Stimulated activated CD8-positive, alpha-beta memory T cell treated with anti-CD3 and anti-CD28 coated beads, Interleukin-2, amount 100 ng/mL, for 48 hours (primary cell): ENCODE measurements at places on chromosomes 13 and 19.

DNA sequence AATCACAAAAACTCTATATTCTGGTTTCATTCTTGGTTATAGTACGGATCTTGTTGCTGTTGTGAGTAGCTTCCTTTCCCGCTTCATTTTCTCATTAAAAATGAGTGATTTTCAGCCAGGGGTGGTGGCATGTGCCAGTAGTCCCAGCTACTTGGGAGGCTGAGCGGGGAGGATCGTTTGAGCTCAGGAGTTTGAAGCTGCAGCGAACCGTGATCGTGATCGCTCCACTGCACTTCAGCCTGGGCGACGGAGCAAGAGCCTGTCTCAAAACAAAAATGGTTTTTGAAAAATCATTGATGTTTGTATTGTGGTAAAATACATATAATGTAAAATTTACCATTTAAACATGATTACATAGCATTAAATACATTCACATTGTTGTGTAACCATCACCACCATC lies 71.6 kb upstream of the TM9SF2 start:
- DNase-seq: no peak

DNA sequence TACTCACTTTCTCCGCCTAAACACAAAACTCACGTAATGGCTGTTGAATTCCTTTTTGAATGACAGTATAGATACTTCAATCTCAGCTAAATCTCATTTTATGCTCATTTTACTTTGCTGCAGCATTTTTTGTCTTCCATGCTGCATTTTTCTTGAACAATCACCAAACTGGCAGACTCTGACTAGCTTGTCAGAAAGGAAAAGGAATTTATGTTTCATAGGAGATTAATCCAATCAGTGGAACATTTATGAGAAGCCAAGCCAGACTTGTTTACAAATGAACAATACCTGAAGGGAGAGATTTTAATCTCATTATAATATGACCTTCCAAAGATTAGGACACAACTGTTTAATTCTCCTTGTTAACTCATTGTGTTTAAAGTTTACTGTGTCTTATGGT lies 1044.3 kb downstream of the DIAPH3 start:
- DNase-seq: no peak

- DNase-seq: no peak
Observed at GRCh38 chr19:55536951-55537740, at the start of gene SBK2. SBK2 (minus strand) TSS chr19:55537133; CDS start chr19:55536294, 839 bp downstream.

DNA sequence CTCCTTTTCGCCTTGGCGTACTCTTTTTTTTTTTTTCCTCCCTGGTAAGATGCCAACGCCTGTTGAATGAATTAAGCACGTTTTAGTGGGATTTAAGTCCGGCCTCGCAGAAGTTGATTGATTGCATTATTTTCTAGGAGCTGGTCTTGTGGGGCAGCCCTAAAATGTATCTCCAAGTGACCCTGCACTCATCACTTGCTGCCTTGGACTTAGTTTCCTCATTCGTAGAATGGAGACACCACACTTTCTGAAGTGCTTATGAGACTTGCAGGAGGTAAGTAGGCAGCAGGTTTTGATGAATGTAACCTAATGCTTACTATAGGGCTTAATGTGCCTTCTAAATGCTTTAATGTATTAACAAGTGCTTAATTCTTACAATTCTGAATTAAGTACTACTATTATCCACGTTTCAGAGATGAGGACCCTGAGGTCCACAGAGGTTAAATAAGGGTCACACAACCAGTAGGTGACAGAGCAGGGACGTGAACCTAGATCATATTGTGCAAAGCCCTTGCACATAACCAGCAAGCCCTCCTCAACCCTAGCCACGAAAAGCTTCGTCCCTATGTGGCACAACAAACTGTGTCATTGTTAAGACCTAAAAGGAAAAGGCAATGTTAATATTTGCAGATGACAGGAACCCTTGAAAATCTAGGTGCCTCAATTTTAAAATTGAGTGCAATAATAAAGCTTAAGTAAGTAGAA lies 514 bp upstream of the ARGLU1 start:
- no peak for DNase-seq

- DNase-seq: no peak
Observed at GRCh38 chr19:19711934-19712828, 20.7 kb downstream of the ZNF14 start.

GRCh38 chr19:1177322-1178114 lies 3.5 kb upstream of the SBNO2 start:
- DNase-seq: no peak

DNA sequence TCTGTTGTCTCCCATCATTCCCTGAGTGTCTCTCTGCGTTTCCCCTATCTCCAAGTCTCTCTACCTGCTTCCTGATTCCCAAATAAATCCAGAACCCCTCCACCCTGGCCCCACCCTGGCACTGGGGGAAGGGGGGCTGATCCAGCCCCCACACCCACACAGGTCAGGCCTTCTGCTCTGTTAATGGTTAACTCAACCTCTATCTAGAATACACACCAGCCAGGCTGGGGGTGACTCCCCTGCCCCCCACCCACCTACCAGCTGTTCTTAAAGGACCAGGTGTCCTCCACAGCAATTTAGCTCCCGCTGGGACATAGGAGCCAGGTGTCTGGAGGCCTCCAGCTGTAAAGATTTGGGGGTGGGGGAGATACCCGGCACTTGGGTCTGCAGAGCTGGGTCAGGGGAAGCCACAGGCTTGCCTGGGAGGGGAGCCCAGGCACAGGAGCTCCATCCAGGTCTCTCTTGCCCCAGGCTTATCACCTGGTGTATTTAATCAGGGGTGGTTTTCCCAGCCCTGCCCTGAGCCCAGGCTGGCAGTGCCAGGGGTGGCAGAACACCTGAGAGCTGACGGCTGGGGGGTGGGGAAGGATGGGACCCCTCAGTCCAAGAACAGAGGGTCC lies 3.9 kb downstream of the IRF2BP1 start:
- no peak for DNase-seq

- no peak for DNase-seq
Observed at GRCh38 chr13:112964971-112965492, 4.0 kb upstream of the MCF2L start.

DNA sequence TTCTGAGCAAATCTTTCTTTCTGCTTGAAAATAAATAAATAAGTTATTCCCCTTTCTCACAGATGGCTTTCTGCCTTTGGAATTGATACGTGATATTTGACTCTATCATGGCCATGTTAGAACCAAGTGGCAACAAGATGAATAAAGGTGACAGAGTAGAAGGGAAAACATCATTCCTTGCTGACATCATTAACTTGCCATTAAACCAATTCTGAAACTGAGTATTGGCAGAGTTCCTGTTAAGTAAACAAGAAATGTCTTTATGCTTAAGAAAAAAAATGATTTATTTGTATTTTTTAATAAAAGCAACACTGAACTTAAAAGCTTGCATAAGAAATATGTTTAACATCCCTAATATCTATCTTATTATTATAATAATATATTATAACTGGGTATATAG lies 828.1 kb downstream of the PCDH9 start:
- no peak for DNase-seq

DNA sequence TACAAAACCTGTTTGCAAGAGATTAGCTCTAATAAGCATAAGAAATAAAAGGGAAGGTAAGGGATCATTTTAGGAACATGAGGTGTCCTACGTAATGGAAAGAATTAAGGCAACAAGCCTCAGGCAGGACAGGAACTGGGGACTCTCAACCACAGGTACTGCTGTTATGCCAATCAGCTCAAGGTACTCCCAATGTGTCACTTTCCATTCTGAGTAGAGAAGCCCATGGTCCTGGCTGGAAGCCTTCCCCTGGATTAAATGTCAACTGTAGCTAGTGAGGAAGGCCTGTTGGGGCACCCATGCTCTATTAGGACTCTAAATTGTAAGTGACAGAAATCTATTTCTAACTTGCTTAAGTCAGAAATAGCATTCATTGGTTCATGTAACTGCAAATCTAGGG lies 134.6 kb downstream of the DPF1 start:
- DNase-seq: no peak

GRCh38 chr19:8081569-8082550 lies 29.3 kb downstream of the CCL25 start:
- no peak for DNase-seq

GRCh38 chr13:112443191-112443994 lies 67.2 kb downstream of the SPACA7 start:
- no peak for DNase-seq

- DNase-seq: no peak
Observed at GRCh38 chr19:46919324-46919723, 58.5 kb downstream of the ARHGAP35 start.

DNA sequence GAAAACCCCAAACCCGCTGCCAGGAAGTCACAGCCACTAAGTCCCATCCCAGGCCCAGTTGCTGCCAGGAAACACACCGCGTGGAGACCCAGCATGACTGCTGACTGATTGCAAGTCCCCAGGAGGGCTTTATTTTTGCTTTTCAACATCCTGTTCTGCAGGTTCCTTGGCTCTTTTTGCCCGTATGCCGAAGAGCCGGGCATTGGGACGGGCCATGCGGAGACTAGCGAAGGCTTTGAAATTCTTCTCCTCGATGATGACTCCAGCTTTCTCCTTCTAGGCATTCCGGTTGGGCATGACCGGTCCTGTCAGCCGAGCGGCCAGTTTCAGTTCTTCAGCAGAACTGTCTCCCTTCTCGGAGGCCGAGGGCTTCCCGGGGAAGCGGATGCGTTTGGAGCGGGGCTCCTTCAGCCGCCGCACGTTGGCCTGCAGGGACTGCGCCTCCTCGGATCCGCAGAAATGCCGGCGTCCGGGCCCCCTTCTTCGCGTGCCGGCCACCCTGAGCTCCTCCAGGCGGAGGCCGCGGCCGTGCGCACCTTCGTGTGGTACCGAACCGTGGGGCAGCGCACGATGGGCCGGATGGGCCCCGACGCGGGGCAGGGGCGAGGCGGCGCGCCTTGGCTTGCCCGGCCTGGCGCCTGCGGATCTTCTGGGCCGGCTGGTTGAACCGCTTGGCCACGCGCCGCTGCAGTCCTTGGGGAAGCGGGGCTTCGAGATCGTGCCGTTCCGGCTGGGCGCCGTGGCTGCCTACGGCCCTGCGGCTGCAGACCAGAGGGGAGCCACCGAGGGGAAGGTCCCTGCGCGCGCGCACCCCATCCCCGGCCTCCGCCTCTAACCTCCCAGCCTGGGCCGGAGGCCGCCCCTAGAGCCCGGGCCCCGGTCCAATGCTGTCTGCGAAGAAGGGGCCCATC lies 15.2 kb downstream of the ZSCAN5C start:
- DNase-seq: no peak

GRCh38 chr13:50646070-50646469 lies 197.4 kb downstream of the DLEU7 start:
- no peak for DNase-seq

DNA sequence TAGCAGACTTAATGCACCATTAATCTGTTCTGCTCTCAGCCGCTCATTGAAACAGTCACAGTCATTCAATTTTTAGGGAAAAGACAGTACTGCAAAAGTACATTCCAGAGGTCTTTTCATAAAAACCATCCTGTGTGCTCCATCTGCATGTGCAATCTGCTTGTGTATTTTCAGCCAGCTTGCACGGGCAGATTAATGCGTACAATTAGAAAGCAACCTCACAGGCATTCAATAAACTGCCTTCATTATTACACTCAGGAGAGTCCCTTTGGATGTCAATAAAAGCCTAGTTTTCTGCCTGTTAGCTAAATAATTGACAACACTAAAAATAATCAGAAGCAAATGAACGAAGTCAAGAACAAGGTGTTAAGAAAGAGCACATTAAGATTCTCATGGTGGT lies 41.9 kb downstream of the EPSTI1 start:
- no peak for DNase-seq

DNA sequence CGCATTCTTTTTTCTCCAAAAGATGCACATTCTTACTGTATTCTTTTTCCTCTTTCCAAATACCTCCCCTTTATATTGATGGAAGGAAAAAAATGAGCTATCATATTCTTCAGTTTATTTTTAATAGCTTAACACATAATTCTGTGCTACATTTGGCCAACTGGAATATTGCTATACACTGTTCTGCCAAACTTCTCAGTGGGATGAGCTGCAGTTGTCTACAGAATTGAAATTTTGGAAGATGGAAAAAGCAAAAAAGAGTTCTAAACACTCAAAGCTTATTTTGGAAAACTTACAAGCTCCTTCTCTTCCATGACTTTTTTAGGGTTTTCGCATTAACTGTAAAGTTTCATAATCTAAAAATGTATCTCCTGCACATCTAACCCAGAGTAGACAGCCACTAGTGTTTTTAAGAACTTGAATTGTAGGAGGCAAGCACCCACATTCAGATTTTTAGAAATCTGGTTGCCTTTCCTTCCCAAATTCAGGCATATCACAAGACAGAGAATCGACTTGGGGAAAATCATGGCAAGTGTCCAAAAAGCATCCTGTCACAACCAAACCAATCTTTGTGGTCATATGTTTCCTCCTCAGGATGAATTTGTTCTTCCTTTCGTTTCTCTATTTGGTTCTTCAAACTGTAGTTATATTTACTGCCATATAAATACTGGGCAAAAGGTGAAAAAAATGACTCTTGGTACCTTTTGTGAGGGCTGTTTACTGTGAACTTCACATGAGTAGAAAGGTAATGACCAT lies 111.4 kb upstream of the FRY start:
- DNase-seq: no peak

DNA sequence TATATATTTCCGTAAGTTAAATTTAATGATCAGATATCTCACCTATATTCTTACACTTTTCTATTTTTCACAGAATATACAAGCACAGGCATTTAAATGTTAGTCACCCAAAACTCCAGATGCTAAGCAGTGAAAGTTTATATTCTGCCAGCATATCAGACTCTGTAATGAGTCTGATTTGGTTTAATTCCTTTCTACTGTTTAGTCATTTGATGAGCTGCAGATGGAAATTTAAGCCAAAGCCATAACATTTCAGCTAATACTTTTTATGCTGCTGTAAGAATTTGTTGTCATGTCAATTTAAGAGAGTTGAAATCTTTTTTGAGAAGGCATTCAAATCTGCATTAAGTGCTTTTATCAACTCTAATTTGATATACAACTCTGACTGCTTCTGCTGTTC lies 8.0 kb downstream of the FRY start:
- no peak for DNase-seq

DNA sequence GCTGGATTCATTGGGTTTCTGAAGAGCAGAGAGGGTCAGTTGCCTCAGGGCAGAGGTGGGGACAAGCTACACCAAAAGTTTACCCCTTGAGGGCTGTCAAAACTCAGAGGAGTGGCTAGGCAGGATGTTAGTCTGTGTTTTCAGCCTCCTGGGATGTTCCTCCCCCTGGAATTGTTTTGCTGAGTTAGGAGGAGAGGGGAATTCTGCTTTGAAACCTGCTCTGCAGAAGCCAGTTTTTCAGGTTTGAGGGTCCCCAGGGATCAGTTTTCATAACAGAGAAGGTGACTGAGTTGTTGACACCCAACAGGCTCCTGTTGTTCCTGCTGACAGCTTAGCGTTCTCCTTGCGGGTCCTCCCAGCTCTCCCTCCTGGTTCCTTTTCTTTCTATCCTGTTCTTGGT lies 121.9 kb upstream of the TMTC4 start:
- DNase-seq: no peak

- peak; percentile 47 for DNase-seq
Observed at GRCh38 chr19:5170329-5170745, 170.3 kb downstream of the PTPRS start.

- no peak for DNase-seq
Observed at GRCh38 chr13:50319635-50320255, 304.5 kb downstream of the KCNRG start.

GRCh38 chr13:28161370-28161769 lies 23.0 kb downstream of the PAN3 start:
- DNase-seq: no peak

GRCh38 chr19:8340341-8341096 lies 2.5 kb downstream of the KANK3 start:
- DNase-seq: no peak
